ENCODE measurements at places on chromosomes 2 and 18. TPM values are rescaled to one million over a fixed set of nuclear protein-coding genes. Genes with fewer than 3 reads are reported as not detected.

KCNG2 gene
- not detected for total RNA-seq

GRCh38 chr18:35983818-35984217 is 11.3 kb downstream of the RMP24 start:
- no peak for DNase-seq

DNA sequence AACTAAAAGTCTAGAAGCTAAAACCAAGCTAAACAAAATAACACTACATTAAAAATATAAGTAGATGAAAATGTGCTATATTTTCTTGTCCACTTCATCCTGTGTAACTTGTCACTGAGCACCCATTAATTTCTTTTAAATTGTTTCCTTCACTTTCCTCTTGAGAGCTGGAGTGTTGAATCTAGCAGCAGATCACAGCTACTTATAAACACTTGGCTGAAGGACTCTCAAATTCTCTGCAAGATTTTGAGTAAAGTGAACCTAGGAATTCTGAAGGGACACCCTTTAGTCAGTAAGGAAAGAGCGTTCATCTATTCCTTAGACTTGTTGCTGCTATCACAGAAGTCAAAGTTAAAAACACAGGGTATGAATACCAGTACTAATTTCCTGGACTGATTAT is 1163.9 kb downstream of the DPP10 start:
- DNase-seq, result no peak

DNA sequence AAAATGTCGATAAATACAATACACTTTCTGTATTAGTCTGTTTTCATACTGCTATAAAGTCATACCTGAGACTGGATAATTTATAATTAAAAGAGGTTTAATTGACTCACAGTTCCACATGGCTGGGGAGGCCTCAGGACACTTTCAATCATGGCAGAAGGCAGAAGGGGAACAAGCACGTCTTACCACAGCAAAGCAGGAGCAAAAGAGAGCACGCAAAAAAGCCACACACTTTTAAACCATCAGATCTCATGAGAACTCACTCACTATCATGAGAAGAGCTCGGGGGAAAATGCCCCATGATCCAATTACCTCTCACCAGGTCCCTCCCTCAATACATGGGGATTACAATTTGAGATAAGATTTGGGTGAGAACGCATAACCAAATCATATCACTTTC is 256.7 kb downstream of the ANAPC1 start:
- DNase-seq, result no peak

ERICH2 gene
- total RNA-seq, result 1.1 TPM

- no peak for DNase-seq
Measured at GRCh38 chr2:201644001-201644400, 698 bp upstream of the TMEM237 start.

GRCh38 chr18:54411781-54412180 is 54.1 kb downstream of the C18orf54 start:
- no peak for DNase-seq

- DNase-seq, result no peak
Measured at GRCh38 chr2:54652540-54652939, 70.9 kb upstream of the EML6 start.

GRCh38 chr18:33152376-33152775 is 288.1 kb downstream of the CCDC178 start:
- no peak for DNase-seq

- no peak for DNase-seq
Measured at GRCh38 chr18:45525301-45525700, 90.0 kb upstream of the SLC14A2 start.

DNA sequence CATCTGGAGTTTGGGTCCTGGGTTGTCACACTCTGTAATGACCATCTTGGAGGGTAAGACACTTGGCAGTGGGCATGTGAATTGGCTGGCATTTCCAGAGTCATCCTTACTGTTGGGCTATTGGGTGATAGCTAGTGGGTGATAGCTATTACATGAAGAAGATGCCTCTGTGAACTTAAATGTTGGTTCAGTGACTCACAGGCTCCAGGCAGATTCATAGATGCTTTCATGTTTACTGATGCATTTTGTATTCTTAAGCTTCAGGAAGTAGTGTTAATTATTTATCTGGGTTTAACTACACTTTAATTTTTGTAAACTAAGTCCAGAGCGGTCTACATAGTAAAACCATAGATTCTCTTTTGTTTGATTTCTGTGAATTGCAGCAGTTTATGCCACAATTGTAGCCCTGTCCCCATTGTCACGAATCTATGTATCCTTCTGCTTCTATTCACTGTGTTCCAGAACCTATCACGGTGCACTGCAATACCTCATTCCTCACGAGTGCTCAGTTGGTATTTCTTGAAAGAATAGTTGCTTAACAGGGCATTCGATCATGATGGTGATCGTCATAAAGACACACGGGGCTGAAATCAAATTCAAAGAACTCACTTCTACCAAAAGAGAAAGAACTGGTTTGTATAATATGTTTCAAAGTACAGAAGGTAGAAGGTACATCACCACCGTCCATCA is 79.7 kb downstream of the GBX2 start:
- DNase-seq, result no peak

- DNase-seq, result no peak
Measured at GRCh38 chr18:79574938-79575525, 104.6 kb upstream of the CTDP1 start.

DNA sequence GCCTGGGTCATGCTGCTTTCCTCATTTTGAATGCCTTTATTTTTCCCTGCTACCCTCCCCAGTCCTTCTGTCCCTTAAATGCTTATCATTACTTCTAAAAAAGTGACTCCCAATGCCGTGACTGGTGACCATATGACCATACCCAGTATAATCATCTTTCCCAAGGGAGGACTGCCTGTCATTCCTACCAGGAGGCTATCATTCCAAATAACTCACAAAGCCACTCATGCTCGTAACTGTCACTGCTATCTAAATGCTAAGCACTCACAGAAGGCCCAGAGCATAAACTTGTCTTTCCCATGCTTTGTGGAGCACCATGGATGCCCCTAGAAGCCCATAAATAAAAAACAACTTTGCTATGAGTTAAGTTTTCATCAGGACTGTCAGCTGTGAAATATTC is 38.7 kb upstream of the CREB1 start:
- no peak for DNase-seq

PARD3B gene
- total RNA-seq, result 34.4 TPM

- no peak for DNase-seq
Measured at GRCh38 chr2:223697316-223697891, 95.2 kb upstream of the SCG2 start.

DNA sequence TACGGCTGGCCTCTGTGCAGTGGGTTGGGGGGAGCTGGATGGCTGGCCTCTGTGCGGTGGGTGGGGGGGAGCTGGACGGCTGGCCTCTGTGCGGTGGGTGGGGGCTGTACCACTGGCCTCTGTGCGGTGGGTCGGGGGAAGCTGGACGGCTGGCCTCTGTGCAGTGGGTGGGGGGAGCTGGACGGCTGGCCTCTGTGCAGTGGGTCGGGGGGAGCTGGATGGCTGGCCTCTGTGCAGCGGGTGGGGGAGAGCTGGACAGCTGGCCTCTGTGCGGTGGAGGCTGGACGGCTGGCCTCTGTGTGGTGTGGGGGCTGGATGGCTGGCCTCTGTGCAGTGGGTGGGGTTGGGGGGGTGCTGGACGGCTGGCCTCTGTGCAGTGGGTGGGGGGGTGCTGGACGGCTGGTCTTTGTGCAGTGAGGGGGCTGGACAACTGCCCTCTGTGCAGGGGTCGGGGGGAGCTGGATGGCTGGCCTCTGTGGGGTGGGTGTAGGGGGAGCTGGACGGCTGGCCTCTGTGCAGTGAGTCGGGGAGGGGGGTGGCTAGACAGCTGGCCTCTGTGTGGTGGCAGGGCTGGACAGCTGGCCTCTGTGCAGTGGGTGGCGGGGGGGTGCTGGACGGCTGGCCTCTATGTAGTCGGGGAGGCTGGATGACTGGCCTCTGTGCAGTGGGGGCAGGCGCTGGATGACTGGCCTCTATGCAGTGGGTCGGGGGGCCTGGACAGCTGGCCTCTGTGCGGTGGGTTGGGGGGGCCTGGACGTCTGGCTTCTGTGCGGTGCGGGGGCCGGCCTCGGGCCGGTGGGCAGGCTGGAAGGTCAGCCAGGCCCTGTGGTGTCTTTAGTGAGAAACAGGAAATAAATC is 31.9 kb downstream of the NFATC1 start:
- DNase-seq, result no peak

ANKRD62 gene
- not detected for total RNA-seq

All from progenitor cell of endocrine pancreas (in vitro differentiated cells).